Body of pancreas (tissue), 4 donors: ENCODE measurements at places on chromosomes 7 and 10. TPM values are rescaled to one million over a fixed set of nuclear protein-coding genes. Genes with fewer than 3 reads are reported as not detected.

RBM20 gene
- 14.5 TPM for total RNA-seq

GRCh38 chr10:129741978-129742741, 221.9 kb downstream of the EBF3 start:
- H3K4me1 ChIP-seq, result no peaks in the 10 kb centered on the region
- H3K4me3 ChIP-seq, result no peak overlapping the region
- no peaks in the 10 kb centered on the region for H3K27me3 ChIP-seq
- no peak overlapping the region for H3K27ac ChIP-seq
- H3K36me3 ChIP-seq, result no peaks in the 10 kb centered on the region

- H3K27me3 ChIP-seq, result no peaks in the 10 kb centered on the region
- no peak overlapping the region for H3K4me3 ChIP-seq
- no peak overlapping the region for H3K27ac ChIP-seq
- no peak for DNase-seq
- no peaks in the 10 kb centered on the region for H3K4me1 ChIP-seq
Measured at GRCh38 chr10:120360571-120360970, 96.5 kb upstream of the PLPP4 start.

GRCh38 chr7:141456298-141456697, 94.9 kb upstream of the AGK start:
- DNase-seq, result peak; percentile 27
- H3K27me3 ChIP-seq, result no peaks in the 10 kb centered on the region
- no peaks in the 10 kb centered on the region for H3K4me1 ChIP-seq
- no peak overlapping the region for H3K27ac ChIP-seq
- H3K36me3 ChIP-seq, result no peaks in the 10 kb centered on the region
- no peak overlapping the region for H3K4me3 ChIP-seq

FAM180A gene
- not detected for total RNA-seq

DNA sequence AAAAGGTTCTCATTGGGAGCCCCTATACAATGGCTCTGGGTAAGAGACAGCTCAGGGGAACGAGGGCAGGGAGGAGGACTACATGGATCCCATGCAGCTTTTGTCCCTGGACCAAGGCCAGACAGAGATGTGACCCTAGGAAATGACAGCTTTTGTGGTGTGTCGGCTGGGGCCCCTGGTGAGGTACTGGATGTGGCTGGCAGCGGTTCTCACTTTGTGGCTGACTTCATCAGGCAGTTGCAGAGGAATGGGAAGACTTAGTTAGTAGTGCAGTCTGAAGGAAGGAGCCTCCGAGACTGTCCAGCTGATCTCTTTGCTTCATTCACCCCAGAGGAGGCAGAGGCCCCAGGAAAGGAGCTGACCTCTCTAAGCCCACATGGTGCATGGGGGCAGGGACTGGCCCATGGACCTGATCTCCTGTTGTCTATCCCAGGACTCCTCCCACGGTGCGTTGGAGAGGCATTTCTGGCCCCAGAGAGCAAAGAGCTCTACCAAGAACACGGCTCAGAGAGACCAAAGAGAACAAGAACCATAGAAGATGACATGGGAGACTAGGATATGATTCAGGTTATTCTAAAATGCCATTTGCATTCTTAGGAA, 202.9 kb downstream of the RPS24 start:
- H3K4me3 ChIP-seq, result no peak overlapping the region
- no peaks in the 10 kb centered on the region for H3K36me3 ChIP-seq
